Activated T-cell treated with anti-CD3 and anti-CD28 coated beads, Interleukin-2, amount 50 U/mL, for 4 hours (primary cell): ENCODE measurements at places on chromosomes 4 and X.

DNA sequence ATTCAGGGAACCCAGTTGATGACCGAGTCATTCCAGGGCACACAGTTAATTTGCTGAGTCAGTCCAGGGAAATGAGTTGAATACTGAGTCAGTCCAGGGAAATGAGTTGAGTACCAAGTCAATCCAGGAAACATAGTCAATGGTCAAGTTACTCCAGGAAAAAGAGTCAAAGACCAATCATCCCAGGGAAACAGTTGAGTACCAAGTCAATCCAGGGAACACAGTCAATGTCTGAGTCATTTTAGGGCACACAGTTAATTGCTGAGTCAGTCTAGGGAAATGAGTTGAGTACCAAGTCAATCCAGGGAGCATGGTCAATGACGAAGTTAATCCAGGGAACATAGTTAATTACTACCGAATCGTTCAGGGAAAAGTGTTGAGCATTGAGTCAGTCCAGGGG lies 754.4 kb downstream of the NLGN4X start:
- no peak for DNase-seq

DNA sequence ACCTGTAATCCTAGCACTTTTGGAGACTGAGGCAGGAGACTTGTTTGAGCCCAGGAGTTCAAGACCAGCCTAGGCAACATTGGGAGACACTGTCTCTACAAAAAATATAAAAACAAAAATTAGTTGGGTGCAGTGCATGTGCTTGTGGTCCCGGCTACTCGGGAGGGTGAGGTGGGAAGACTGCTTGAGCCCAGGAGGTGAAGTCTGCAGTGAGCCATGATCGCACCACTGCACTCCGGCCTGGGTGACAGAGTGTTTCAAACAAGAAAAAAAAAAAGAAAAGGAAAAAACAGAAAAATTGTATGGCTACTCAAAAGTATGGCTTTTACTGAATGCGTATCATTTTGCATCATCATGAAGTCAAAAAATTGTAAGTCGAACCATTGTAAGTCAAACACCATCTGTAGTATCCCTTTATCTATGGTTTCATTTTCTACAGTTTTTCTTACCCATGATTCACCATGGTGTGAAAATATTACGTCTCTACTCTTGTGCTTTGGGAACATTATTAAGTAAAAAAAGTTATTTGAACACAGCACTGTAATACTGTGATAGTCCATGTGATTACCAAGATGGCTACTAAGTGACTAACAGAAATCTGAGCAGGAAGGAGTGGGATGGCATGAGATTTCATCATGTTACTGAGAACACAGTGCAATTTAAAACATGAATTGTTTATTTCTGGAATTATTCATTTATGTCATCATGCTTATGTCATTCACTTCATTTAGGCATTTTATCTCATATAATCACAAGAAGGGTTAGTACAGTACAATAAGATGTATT lies 26.5 kb upstream of the MANBA start:
- DNase-seq: no peak

DNA sequence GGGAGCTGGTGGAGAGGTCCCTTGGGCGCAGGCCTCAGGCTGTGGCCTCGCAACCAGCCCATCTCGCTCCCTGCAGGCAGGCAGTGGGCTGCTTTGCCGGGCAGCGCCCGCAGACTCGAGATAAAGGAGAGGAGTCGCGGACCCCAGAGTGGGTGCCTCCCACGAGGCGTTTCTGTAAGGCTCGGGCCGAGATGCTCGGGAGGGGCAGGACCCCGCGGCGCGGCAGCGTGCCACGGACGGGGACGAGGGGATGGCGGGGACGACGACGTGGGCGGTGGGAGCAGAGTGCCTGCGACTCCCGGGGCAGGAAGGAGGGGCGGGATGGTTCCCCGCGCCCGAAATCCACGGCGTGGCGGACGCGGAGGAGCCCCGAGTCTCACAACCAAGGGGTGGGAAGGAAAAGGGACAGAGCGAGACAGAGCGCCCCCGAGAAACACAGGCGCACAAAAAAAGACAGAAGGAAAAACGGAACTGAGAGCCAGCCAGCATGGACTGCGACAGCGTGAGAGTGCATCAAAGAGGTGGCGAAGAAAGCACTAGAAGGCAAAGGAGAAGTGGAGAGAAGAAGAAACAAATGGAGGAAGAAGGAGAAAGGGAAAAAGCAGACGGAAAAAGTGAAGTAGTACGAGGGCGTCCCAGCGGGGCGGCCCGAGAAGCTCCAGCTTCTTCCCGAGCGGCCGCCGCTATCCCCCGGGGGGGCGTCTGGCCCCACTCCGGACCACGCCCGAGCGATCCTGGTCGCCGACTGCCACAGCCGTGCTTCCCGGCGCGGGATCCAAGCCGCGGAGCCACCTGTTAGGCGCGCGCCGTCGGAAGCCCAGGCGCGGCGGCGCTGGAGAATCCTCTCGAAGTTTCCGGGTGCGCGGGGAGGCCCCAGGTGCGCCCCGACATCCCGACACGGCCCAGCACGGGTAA lies 1.5 kb downstream of the BEND4 start:
- no peak for DNase-seq

GRCh38 chr4:159117564-159117963 lies 14.7 kb downstream of the RAPGEF2 start:
- no peak for DNase-seq

DNA sequence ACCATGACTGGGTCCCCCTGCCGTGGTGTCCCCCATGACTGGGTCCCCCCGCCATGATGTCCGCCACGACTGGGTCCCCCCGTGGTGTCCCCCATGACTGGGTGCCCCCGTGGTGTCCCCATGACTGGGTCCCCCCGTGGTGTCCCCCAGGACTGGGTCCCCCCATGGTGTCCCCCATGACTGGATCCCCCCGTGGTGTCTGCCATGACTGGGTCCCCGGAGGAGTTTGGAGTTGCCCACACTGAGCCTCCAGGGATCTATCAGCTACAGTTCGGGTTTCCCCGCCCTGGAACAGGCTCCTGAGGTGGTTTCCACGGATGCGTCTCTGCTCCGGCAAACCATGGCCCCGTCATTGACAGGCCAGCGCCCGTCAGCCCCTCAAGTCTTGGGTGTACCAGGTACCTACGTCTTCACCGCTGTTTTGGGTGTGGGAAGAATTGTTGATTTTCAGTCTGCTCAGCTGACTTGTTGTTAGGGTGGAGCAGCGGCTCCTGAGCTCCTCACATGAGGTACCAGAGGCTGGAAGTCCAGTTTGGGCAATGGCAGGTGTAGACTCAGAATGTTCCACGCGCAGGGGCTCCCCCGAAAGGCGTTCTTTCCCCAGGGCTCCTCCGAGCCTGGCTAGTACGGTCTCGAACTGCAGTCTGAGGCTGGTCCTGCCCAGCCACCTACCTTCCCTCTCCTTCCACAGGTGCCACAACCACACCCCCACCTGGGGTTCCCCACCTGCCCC lies 8.3 kb upstream of the PDE6B start:
- no peak for DNase-seq

- no peak for DNase-seq
Measured at GRCh38 chr4:185839194-185839712, 27.3 kb upstream of the SORBS2 start.

GRCh38 chr4:47945930-47946726 lies 31.7 kb upstream of the NFXL1 start:
- DNase-seq: no peak

GRCh38 chrX:9997041-9997440 lies 29.9 kb downstream of the CLDN34 start:
- DNase-seq: no peak

GRCh38 chr4:85544751-85545150 lies 69.8 kb downstream of the ARHGAP24 start:
- DNase-seq: no peak

DNA sequence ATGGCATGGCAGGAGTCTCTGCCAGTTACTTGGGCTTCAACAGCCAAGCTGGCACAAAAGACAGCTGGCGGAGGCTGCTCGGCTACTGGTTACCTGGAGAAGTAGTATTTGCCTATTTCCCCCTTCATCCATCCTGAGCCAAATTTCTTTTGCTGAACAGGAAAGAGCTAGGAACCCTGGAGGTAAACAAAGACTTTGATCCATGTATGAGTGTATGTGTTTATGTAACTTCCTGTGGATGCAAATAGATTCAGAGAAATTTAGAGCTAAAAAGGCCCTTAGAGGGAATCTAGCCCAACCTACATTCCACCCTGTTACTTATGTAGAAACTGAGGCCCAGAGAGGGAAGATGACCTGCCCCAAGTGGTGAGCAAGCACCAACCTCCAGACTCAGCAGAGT lies 11.2 kb downstream of the AWAT2 start:
- no peak for DNase-seq

GRCh38 chr4:169582706-169583105 lies 29.7 kb downstream of the NEK1 start:
- DNase-seq: no peak

GRCh38 chrX:155893521-155893920 lies 12.4 kb downstream of the VAMP7 start:
- no peak for DNase-seq

- no peak for DNase-seq
Measured at GRCh38 chr4:6281436-6282313, 12.0 kb downstream of the WFS1 start.

DNA sequence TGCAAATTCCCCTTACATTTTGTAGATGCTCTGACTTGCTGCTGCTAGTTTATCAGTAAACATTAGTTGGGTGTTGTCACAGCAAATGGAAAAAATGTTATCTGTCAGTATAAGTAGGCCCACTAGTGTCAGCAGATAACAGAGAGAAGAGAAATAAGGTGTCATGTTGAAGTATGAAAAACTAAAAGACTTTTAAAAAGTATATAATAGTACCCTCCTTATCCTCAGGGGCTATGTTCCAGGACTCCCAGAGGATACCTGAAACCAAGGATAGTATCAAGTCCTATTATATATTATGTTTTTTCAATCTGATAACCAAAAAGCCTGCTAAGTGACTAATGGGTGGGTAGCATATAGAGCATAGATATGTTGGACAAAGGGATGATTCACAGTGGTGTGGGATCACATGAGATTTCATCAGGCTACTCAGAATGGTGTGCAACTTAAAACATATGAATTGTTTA lies 11.6 kb upstream of the BMP2K start:
- DNase-seq: no peak

DNA sequence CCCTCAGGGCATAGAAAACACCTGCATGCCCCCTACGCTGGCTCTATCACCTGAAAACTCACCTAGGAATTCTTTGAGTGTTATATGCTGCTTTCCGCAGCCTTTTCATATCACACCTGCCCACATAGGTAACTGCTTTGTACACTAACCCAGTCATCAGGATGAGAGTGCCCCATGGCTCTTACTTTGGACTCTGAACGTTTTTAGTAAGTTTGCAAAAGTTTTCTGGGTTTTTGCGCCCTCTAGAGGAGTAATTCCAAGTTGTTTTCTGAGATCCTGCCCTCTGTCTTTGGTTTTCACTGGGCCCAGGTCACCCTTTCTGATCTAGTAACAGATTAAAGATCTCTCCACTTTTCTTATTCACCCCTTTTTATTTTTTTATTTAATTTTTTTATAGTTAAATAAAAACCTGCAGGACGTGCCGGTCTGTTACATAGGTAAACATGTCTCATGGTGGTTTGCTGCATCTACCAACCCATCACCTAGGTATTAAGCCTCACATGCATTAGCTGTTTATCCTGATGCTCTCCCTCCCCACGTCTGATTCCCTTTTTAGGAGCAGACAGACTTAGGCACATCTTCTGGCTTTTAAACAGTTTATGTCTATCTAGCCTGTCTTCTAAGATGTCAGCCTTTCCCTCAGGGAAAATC lies 139.2 kb downstream of the NWD2 start:
- DNase-seq: no peak

GRCh38 chrX:12441381-12442128 lies 303.3 kb downstream of the FRMPD4 start:
- no peak for DNase-seq

DNA sequence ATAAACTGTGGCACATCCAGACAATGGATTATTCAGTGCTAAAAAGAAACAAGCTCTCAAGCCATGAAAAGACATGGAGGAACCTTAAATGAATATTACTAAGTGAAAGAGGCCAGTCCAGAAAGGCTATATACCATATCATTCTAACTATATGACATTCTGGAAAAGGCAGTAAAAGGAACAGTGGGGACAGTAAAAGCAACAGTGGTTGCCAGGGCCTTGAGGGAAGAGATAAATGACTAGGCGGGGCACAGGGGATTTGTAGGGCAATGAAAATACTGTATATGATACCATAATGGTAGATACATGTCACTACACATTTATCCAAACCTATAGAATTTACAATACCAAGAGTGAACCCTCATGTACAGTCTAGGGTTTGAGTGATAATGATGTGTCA lies 115.3 kb downstream of the ATP8A1 start:
- no peak for DNase-seq

GRCh38 chrX:41382714-41383645 lies 49.0 kb downstream of the DDX3X start:
- DNase-seq: no peak

- no peak for DNase-seq
Measured at GRCh38 chrX:103513476-103514108, 5.7 kb downstream of the RAB40A start.

- no peak for DNase-seq
Measured at GRCh38 chrX:102491766-102492165, 20.2 kb upstream of the TCP11X2 start.

- DNase-seq: no peak
Measured at GRCh38 chr4:38610521-38610920, 53.5 kb upstream of the KLF3 start.

DNA sequence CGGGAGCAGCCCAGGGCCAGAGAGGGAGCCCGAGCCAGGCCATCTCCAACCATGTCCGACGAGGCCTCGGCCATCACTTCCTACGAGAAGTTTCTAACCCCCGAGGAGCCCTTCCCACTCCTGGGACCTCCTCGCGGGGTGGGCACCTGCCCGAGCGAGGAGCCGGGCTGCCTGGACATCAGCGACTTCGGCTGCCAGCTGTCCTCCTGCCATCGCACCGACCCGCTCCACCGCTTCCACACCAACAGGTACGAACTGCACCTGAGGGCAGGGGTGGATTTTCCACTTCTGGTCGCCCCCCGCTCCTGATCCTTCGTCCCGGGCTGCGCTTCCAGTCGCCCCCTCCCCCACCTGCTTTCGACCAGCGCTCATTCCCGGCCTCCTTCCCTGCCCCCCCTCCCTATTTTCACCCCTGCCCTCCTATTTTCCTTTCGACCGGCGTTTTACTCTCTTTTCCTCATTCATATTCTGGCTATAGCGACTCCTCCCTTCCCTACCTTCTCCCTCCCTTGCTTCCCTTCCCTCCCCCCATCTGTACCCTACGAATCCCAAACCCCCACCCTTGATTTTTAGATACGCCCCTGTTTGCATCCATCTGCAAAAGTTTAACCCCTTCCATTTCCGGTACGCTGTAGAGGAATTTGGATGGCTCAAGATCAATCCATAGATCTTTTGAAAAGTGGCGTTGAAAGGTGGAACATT lies 633 bp downstream of the FAM199X start:
- no peak for DNase-seq
